Activated T-cell treated with anti-CD3 and anti-CD28 coated beads, Interleukin-2, amount 50 U/mL, for 1 hour (primary cell): ENCODE measurements at places on chromosomes 7 and 10.

DNA sequence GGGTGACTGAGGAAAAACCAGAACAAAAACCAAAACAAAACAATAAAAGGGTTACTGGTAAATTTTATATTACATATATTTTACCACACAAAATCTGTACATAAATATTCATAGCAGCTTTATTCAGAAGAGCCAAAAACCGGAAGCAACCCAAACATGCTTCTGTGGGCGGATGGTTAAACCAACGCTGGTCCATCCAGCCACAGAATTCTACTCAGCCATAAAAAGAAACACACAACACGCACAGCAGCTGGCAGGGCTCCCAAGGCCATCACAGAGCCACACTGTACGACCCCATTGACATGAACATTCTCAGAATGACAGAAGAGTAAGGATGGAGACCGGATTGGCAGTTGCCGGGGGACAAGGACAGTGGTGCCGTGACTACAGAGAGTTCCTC, 83.6 kb downstream of the PROSER2 start:
- DNase-seq = no peak

DNA sequence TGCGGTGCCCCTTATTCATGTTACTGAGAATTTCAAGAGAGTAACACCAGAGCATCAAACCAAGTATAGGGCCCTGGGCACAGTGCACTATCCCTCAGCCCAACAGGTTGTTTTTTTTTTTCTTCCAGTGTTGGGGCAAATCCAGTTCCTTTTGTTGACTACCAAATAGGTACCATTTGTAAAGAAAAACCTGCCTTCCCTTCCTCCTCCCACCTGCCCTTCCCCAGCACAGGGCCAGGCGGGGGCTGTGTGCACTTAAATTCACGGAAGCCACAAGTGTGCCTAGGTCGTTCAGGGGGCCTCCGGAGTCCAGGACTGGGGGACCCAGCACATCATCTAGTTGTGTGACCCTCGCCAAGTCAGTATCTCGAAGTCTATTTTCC, 595 bp upstream of the SFXN4 start:
- no peak for DNase-seq

DNA sequence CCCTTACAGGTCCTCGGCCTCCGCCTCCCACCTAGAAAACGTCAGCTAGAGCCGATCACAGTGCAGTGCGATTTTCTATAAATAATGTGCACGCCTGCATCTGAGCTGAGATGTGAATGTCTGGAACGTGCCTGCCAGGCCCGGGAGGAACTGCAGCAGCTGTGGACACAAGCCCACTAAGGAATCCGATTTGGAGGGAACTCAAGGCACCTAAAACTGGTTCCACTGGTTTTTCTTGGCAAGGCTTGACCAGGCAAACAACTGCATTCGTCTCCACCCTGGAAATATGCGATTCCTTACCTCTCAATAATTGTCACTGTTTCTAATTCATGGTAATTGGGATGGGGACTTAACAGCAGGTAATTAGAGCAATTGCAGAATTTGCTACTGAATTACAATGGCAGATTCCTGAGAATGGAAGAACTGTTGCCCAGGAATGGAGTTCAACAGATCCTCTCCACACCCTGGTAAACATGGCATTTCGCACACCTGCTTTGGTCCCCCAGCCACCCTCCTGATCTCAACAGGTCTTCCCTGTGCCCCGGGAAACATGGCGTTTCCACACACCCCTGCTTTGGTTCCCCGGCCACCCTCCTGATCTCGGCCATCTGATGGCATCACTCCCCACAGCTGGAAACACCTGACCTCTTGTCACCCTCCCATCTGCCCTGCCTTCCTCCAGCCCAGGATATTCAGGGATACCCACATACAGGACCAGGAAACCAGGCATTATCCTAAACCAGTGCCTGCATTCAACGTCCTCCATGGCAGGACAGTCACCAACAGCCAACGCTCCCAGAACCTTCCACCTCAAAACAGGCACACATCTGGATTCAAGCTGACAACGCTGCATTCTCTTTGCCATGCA, 76.0 kb downstream of the DIP2C start:
- no peak for DNase-seq

DNA sequence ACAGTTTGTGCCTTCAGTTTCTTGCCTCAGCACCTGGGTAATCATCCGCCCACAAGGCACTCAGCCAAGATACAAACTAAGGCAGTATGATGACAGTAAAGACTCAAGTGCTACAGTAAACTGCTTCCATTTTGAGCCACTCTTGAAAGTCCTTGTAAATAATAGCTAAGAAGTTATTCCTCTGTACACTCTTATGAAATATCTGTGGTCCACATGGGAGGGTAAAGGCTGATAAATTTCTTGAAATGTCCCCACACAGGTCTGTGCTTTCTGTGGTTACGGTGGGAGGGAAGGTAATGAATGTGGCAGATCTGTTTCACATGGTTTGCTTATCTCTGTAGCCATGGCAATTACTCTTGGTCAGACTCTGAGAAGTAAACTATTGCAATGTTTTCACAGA, 551.0 kb upstream of the ZWINT start:
- DNase-seq = no peak

DNA sequence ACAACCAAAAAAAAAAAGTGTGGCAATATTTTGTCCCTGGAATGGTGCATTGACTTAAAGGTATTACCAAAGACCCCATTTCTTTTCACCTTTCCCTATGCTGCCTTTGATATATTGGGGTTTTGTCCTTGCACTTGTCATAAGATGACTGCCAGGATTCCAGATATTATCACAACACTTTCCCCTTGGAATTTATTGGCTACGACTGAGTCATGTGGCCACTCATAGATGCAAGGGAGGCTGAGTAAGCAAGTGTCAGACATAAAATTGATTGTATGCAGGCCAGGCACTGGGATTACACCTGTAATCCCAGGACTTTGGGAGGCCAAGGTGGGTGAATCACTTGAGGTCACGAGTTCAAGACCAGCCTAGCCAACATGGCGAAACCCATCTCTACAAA, 83.6 kb downstream of the PPP1R3C start:
- no peak for DNase-seq
